NCI-H1092 treated with DMSO at 0.1 percent for 48 hours (cell line): ENCODE measurements at places on chromosomes 2 and 18.

DNA sequence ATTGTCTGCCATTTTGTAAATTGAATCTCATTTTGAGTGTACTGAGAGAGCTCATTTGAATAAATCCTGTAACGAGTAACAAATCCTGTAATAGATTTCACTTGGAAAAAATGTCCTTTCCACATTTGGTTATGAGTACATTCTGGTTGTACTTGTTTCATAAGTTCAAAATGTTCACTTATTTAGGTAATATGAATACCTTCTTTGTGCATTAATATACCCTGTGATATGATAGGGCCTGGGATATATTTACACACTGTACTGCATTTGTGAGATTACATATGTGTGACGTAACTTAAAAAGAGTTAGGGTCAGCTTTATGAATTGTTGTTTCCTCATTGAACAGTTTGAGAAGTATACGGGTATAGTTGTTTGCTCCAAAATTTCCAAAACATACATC lies 16.1 kb downstream of the AGFG1 start:
- no peak for DNase-seq

- DNase-seq = no peak
Measured at GRCh38 chr2:159506764-159507440, 109.4 kb downstream of the BAZ2B start.

DNA sequence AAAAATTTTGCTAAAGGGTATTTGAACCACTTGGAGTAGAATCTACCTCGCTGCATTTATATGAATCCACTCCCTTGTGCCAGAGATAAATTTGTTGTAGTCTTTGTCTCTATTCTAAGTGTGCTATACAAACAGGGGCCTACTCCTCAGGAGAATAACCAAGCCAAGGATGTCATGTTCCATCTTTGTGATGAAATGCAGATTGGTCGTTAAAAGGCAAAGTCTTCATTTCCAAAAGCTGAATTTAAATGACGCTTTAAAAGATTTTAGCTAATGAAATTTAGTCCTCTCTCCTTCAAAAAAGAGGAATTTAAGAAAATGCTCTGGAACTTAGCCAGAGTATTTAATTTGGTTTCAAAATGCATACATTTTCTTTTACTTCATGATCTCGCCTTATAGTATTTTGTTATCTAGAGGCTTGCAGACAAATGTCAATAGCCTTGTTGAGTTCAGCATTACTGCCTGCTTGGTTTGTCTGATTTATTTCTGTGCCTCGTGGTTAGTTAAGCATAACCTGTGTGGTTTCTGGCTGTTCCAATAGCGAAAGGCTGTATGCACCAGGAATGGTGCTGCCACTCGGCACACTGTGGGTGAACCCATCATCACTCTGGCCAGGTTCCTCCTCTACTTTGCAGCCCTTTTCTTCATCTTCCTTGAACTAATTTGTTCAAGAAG lies 417.6 kb downstream of the ZNF521 start:
- DNase-seq = no peak

GRCh38 chr18:13503836-13504235 lies 222.5 kb downstream of the FAM210A start:
- DNase-seq = no peak

DNA sequence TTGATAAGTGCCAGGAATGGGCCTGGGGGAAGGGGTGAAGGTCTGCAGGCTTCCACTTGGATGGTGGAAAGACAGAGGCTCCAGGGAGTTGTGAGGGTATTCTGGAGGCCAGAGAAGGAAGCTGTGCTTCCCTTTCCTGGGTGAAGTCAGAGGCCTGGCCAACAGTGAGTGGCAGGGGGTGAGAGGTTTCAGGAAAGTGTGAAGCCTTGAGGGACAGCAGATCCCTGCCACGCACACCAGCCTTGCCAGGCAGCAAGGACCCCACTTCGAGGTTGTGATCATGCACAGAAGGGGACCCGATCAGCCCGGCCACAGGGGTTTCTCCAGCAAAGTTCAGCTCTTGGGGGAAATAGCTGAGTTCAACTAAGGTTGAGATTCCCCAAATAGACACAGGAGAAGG lies 66.5 kb downstream of the SMAD7 start:
- DNase-seq = no peak

DNA sequence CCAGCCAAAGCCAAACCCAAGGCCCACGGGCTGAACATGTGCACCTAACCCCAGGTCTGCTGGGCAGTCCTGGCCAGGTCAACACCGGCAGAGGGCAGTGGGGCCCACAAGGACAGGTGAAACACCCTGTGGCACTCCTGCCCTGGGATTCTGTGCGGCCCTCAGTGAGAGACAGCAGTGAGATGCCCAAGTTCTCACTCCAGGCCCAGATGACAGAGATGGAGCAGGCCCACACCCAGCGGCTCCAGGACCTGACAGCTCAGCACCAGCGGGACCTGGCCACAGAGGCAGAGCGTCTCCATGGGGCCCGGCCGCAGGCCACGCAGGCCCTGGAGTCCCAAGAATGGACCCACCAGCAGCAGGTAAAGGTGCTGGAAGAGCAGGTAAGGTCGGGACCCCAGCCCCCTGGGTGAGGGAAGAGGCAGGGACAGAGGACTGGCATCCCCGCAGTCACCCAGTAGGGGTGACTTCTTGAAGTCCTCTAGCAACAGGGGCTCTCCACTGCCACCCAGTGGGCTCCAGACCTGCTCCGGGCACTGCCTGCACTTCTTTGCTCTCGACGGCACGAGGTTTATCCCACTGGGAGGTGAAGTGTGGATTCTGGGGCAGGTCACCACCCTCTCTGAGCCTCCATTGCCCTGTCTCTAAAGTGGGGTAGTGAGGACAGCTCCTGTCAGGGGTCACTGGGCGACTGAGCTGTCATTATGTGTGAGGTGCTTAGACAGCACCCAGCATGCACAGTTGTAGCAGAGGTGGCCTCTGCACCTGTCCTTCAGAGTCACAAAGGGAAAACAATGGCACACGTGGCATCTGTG lies 8.8 kb upstream of the SNED1 start:
- no peak for DNase-seq

GRCh38 chr2:157359628-157360027 lies 34.0 kb upstream of the ERMN start:
- no peak for DNase-seq
